AML-193 (cell line): ENCODE measurements at places on chromosomes 3 and 15.

- DNase-seq, result no peak
Measured at GRCh38 chr3:160583451-160583850, 18.1 kb upstream of the KPNA4 start.

GRCh38 chr15:32723171-32723948 is 5.6 kb downstream of the GREM1 start:
- DNase-seq, result no peak

GRCh38 chr3:25971736-25972135 is 181.8 kb downstream of the OXSM start:
- no peak for DNase-seq

DNA sequence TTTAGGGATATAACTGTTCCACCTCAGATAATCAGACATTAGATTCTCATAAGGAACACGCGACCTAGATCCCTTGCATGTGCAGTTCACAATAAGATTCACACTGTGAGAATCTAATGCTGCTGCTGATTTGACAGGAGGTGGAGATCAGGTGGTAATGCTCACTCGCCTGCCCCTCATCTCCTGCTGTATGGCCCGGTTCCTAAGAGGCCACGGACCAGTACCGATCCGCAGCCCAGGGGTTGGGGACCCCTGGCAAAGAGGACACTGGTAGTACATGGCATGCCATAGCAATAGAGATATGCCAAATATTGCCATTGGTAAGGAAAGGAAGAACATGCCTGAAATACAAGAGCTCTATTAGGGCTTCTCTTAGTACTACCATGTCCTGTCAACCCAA is 59.7 kb downstream of the LSM3 start:
- no peak for DNase-seq
